ENCODE measurements at places on chromosomes 3 and 15.

GRCh38 chr3:43405888-43406642, 119.7 kb downstream of the SNRK start:
- DNase-seq, result peak; percentile 62

DNA sequence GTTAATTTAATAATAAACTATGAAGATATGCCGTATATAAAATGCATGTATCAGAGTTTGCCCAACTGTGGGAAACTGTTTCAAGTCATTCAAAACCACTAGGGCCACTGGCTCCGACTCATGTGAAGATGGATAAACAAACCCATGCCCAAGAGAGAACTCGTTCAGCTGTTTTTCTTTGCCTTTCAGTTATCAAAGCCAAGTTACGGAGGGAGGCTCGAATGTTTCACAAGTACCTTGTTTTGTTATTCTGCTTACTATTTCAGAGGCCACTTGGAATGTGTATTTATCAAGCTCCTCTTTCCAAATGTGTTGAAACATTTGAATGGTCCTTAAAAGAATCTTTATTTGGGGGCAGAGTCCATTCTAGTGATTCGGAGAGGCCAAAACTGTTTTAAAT, 82.1 kb downstream of the DUT start:
- no peak for DNase-seq

DNA sequence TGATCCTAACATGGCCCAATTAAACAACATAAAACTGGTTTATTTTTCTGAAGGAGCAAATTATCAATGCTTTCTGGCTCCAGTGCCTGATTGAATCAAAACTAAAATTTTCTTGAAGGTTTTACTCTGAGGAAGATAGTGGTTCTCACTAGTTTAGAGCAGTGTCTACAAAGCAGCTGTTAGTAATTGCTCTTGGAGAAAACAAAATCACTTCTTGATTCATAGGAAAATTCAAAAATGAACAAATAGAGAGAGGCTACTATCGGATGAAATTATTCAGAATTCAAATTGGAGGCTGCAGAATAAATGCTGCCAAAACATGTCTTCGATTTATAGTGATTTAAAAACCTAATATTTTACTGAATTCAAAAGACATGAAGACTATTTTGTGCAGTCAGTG, 15.1 kb upstream of the RIOX2 start:
- no peak for DNase-seq

GRCh38 chr3:190601622-190602021, 87.7 kb downstream of the IL1RAP start:
- DNase-seq, result no peak

- no peak for DNase-seq
These were observed 59.9 kb downstream of the OTOL1 start for GRCh38 chr3:161556533-161556932.

DNA sequence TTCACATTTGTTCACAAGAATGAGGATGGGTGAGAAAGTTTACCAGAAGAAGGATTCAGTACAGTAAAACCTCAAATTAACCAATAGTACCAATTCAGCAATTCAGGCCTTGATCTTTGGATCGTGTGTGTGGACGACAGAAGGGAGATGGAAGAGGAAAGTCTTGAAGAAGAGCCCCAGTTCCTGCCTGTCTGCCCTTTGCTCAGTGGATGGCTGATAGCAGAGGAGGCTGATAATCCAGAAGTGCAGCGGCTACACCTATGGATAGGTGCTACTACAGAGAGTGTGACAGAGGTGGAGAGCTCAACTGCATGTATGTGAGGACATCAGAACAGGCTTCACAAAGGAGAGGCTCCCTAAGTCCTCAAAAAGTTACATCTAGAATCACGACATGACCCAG, 29.2 kb upstream of the PLXND1 start:
- no peak for DNase-seq

DNA sequence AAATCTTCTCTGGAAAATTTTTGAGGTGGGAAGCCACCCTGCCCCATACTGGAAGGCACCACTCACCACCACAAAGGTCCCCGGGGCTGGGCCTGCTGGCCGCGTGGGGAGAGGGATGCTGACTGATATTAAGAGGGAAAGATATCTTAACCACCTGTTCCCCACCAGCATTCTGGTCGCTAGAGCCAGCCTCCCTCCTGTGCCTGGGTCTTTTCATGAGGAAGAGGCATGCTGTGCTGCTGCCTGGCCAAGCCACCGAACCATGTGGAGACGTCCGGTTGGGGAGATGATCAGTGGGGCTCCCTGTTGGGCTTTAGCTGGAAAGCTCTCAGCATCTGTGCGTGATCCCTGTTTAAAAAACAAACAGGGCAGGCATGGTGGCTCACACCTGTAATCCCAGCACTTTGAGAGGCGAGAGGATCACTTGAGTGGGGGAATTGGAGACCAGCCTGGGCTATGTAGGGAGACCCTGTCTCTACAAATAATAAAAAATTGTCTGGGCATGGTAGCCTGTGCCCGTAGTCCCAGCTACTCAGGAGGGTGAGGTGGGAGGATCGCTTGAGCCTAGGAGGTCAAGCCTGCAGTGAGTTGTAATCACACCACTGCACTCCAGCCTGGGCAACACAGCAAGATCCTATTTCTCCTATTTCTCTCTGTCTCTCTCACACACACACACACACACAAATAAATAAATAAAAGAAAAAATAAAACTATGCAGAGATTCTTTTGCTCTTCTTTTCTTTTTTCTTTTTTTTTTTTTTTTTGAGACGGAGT, 1.0 kb downstream of the KLHL18 start:
- DNase-seq, result no peak

DNA sequence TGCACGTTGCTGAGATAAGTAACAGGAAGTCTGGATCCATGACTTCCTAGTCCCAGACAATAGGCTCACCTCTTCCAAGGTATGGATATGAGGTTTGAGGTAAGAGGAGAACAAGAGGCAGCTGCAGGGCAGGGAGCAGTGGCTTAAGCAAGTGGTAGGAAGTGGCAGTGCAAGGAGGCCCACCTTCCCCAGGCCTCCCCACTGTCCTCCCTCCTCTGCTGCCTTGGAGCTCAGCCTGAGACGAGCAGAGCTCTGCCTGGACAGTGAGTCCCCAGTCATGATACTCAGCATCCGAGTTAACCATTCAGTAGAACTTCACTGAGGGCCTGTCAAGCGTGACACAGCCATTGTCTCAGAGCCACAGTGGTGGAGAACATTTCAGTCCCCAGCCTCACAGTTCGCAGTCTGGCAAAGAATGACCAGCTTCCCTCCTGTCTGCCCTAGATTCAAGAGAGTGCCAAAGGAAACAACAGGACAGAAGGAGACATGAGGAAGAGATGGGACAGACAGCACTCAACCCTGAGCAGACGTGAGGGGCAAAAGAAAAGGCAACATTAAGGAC, 41.4 kb upstream of the BOC start:
- no peak for DNase-seq

DNA sequence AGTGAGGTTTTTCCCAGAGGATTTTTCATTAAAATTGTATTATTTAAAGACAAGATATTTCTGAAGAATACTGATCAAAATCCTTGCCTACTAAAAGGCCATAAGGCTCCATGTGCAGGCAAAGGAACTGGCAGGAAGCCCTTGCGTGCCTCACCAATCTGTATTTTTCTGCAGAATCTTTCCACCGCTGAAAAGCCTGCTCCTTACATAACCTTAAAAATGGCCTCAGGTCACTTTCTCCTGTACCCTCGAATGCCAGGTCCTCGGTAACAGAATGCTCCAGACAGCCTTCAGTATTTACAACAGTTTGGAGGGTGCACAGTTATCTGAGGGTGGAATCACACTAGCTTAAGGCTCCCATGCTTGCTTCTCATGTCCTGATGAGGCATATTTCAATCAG, 3.2 kb downstream of the MORC1 start:
- DNase-seq, result no peak

GRCh38 chr15:67841513-67841762, 1.6 kb upstream of the RNU6-1 start:
- DNase-seq, result no peak

GRCh38 chr15:75052972-75053747, 29.8 kb downstream of the PPCDC start:
- no peak for DNase-seq

DNA sequence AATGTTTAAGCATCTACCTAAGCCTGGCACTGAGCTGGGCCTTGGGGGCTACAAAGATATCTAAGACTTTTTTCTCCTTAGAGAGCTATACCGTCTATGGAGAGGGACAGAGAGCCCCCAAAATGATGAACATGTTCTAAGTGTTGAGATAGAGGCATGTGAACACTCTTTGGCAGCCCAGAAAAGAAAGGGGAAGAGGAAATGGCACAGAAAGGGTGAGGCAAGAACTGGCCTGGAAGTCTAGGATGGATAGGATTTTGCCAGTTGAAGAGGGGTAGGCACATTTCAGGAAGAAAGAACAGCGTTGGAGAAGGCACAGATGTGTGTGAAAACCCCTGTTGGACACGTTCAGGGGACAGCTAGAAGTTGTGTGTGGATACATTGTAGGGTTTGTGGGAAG, 276.2 kb upstream of the LRRFIP2 start:
- no peak for DNase-seq

GRCh38 chr3:9352917-9353752, 9.7 kb upstream of the THUMPD3 start:
- DNase-seq, result peak; percentile 96

GRCh38 chr15:49155834-49156627, 632 bp upstream of the COPS2 start:
- peak; percentile 21 for DNase-seq

GRCh38 chr3:153090973-153091372, 71.1 kb upstream of the RAP2B start:
- no peak for DNase-seq

DNA sequence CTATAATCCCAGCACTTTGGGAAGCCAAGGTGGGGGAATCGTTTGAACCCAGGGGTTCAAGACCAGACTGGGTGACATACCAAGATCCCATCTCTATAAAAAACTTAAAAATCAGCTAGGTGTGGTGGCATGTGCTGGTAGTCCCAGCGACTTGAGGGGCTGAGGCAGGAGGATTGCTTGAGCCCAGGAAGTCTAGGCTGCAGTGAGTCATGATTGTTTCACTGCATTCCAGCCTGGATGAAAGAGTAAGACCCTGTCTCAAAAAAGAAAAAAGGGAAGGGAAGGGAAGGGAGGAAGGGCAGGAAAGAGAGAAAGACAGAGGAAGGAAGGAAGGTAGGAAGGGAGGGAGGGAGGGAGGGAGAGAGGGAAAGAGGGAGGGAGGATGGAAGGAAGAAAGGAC, 133.7 kb upstream of the LRRN1 start:
- DNase-seq, result no peak

- DNase-seq, result no peak
These were observed 33.3 kb downstream of the GABPB1 start for GRCh38 chr15:50321680-50322210.

- no peak for DNase-seq
These were observed 33.8 kb downstream of the TIGIT start for GRCh38 chr3:114327665-114328064.

- DNase-seq, result no peak
These were observed 33.7 kb upstream of the VILL start for GRCh38 chr3:37956723-37957538.

- DNase-seq, result no peak
These were observed 486 bp downstream of the LSG1 start for GRCh38 chr3:194671511-194671899.

- DNase-seq, result no peak
These were observed 569.8 kb downstream of the RBMS3 start for GRCh38 chr3:29850641-29851040.

DNA sequence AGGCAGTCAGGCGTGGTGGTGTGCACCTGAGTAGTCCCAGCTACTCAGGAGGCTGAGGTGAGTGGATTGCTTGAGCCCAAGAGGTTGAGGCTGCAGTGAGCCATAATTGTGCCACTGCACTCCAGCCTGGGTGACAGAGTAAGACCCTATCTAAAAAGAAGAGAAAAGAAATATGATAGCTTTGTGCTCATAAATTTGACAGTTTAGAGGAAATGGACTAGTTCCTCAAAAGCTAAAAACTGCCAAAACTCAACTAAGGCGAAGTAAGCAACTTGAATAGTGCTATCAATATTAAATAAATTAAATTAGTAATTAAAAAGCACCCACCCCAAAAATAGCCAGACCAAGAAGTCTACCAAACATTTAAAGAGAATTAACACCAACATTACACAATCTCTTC, 24.5 kb upstream of the SLC15A2 start:
- DNase-seq, result no peak

- DNase-seq, result no peak
These were observed 15.5 kb downstream of the CCR5 start for GRCh38 chr3:46386205-46386604.

DNA sequence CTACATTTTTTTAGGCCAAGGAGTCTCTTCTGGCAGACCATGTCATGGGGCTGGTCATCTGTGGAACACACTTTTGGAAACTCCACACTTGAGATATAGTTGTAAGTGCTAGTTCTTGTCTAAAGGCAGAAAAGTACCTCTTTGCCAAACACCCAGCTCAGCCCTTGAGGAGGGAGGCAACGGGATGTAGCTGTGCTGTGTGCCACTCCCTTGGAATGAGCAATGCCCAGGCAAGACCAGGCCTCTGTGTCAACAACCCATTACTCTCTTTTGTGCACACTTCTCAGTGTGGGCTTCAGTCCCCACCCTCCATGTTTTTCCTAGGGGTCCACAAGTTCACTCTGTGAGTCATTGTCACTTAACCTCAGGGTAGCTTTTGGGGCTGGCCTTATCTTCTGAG, 528.3 kb upstream of the CFAP20DC start:
- no peak for DNase-seq

GRCh38 chr3:11195201-11195600, 40.9 kb downstream of the HRH1 start:
- no peak for DNase-seq

DNA sequence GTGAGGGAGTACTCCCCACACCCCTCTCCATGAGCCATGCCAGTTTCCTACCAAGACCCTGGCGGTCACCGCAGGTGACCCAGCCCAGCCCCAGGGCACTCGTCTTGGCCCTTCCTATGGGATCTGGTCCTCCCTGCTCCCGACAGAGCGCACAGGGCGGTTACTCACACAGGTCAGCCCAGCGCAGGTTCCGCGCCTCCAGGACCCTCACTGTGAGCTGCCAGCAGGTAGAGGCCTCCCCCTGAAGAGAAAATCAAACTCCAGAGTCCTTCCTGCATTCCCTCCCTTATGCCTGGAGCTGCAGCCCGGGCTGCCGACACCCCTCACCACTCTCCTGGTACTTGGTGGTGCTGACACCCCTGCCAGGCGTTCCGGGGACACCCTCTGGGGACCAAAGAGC, 6.9 kb downstream of the PLA2G4D start:
- no peak for DNase-seq

GRCh38 chr3:55719006-55719405, 231.9 kb upstream of the WNT5A start:
- no peak for DNase-seq

- peak; percentile 39 for DNase-seq
These were observed 17.5 kb upstream of the PPIB start for GRCh38 chr15:64180235-64180824.

- no peak for DNase-seq
These were observed 24.3 kb upstream of the TATDN2 start for GRCh38 chr3:10223676-10224639.
